ENCODE measurements at places on chromosomes 3 and 15. TPM values are rescaled to one million over a fixed set of nuclear protein-coding genes. Genes with fewer than 3 reads are reported as not detected.

ATP6V1A gene
- 55.3 TPM for total RNA-seq

DNA sequence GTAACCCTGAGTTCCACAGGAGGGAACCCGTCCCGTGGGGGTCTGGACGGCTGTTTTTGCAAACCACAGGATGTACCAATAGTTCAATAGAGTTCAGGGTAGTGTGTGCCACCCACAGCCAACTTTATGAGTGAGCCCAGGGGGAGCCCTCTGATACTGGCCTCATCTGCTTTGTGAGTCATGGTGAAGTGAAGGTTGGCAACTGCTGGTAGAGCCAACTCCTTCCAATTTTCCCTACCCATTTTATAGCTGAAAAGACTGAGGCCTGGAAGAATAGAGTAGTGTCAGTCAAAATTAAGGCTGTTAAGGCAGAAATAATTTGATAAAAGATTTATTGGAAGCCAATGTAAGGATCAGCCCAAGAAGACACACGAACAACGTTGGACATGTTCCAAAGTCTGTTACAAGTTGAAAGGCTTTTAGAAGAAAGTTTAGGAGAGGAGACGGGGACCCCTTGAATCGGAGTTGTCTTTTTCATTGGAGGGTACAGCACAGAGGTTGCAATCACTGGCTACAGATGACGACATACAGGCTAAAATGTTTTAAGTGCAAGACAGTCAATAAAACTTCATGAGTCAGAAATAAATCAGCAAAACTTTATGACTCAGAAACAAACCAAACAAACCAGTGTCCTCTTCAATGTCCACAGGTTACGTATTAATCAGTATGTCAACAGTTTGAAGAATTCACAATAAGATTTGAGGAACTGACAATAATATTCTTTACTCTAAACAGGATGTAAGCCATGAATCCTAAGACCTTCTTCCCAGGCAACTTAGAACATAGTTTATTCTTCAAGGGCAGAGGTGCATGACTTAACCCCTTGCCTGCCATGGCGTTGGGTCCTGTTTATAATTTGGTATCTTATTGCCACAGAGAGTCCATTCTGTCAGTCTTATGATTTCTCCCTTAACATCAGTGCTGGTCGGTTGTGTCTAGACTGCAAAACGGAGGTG lies 62.9 kb upstream of the NR2E3 start:
- DNase-seq, result no peak

- DNase-seq, result no peak
Observed at GRCh38 chr3:60803216-60804173, 447.8 kb downstream of the FHIT start.

- DNase-seq, result no peak
Observed at GRCh38 chr3:155995525-155996370, 124.6 kb upstream of the KCNAB1 start.

DNA sequence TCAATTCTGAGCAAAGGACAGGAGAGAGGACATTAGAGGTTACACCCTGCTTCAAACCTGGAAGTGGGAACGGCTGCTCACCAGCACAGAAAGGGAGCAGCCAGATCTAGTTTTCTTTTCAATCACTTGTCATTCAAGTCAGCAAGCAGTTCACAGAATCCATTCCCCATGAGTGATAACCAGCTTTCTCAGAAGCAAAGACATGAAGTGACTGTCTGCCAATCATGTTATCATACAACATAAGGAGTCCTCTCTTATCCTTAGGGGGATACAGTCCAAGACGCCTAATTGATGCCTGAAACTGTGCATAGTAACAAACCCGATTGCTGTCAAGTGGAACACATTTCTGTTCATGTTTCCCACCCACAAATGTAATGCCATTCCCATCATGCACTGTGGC lies 54.7 kb downstream of the FAM98B start:
- no peak for DNase-seq

GRCh38 chr3:29145360-29145759 lies 135.5 kb upstream of the RBMS3 start:
- no peak for DNase-seq

DNA sequence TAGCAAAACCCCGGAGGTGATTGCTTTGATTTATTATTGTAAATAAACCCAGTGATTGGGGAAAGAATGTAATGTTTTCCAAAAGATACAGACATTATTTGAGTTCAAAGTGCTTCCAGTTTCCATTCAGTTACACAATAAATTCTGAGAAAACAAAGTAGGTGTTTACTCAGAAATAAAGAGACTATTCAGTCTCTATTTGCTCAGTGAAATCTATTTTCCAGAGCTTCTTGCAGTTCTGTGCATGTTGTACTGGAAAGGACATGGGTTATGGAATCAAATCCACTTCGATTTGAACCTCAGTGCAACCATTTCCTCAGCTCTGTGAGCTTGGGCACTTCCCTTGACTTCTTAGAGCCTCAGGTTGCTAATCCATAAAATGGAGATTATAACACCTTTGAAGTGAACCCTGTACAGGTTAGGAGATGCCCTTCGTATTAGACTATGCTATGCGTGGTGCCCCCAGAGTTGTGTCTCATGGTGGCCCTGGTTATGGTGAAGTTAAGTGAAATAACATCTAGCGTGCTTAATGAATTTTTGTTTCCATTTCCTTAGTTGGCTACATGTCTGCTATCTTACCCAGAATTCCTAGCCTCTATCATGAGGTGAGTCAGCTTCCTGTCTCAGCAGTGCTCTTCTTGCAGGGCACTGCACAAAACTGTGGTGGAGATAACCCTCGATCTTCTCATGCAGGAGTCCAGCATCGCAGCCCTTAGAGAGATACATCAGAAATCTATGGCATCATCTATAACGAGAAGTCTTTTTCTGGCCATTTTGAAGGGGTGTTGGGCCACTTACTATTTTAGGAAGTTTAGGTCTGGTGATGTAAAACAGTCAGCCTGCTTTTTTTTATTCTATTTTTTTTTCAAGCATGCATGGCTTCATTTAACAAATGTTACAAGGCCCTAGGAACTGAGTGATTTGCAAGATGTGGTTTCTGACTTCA lies 97.7 kb downstream of the RPL39L start:
- DNase-seq, result no peak
